ENCODE measurements at places on chromosomes 6 and 20.

GRCh38 chr20:40477805-40478204 lies 211.2 kb downstream of the MAFB start:
- DNase-seq = no peak

DNA sequence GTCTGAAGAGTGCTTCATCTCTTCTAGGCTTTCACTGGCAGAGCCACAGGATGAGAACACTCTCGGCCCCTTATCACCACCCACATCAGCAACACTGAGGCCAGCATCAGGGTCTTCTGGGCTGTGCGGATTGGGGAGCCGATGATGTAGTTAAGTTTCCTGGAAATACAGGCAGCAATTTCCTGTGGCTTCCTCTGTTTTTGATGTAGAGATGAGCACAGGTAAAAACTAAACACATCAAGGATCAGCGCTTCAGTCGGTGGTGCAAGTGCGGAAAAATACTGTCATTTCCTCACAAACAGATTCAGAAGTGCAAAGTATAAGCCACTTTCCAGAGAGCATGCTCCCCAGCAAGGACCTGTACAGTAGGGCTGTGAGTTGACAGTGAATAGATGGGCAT lies 62.6 kb downstream of the BACH2 start:
- no peak for DNase-seq

- no peak for DNase-seq
Observed at GRCh38 chr6:19988555-19988954, 151.4 kb downstream of the ID4 start.

DNA sequence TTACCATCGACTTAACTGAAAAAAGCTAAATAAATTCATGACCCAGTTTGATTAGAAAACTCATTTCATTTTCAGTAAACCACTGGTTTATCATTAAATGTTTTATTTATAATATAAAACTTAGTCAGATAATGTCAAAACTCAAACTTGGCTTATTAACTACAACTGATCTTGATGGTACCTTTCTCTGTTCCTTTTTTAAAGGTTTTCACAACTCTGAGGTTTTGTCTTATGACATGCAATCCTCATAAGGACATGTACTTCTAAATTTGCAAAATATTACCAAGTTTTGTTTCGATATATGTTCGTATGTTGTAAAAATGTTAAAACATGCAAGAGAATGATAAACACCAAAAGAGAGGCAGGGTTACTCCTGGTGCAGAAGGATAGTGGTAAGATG lies 82.5 kb upstream of the PDE10A start:
- DNase-seq = no peak

DNA sequence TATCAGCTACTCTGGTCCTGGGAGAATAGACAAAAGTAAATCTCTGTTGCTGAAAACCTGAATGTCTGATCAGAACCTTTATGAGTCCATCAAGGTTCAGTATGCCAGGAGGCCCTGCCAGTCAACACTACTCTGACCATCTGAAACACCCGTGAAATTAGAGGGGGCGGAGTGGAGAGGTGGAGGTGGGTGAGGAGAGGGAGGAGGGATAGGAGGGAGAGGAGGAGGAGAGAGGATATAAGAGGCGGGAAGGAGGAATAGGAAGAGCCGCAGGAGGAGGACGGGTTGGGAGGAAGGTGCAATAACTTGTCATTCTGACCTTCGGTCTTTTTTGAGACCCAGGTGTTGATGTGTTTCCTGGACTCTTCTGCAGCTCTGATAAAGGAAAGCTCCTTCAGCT lies 8.0 kb downstream of the SERPINB9 start:
- DNase-seq = no peak

DNA sequence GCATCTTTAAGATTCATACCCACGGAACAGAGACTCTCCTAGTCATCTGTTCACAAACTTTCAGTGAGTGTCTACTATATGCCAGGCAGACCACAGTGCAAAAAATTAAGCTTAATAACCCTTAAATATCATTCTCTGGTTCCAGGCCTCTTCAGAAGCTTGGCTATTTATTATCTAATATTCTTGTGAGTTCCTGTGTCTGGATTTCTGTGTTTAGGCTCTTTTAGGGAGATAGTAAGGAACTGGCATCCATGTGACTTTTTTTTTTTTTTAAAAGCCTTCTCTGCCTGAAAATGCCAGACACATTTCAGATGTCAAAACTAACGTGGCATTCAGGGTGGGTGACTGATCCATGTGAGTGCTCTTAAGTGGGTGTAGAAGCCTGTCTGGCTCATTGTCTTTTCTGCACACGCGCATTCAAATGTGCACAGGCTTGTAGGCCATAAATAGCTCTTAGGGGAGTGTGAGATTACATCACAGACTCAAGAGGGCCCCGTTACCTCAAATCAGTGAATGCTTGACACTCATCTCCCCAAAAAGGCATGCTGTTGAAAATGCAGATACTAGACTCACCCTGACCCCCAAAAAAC lies 141.9 kb downstream of the GMPR start:
- no peak for DNase-seq

DNA sequence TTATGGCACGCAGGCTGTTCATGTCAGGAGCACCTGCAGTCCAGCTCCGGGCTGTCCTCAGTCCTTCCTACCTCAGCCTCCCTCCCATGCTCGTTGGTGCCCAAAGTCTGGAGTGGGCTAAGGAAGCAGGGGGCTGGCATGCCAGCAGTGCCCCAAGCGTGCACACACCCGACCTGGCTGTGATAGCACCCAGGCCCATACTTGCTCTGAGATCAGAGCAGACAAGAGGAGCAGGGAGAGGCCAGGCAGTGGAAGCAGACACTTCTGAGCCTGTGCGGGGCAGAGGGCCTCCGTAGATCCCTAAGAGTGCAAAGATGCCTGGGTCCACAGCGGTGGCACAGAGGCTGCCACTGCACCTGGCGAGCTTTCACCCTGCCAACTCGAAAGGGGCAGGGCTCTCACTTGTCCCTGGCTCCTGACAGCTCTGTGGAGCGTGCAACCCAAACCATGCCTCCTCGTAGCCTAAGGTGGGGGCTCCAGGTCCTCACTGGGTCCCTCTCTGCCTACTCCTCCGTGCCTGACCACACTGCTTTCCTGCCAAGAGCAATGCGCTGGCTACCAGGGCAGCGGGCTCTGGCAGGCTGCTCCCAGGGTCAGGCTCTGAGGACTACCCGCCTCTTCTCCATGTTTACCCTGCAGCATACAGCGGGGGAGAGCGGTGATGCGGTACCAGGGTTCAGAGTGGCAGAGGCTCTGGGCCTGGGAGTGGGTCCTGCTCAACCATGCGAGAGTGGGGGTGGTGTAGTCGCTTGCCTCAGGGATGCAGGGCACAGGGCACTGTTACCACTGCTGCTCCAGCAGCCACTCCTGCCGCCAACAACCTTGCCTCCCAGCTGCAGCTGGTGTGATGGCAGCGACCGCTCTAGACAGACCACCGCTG lies 59.5 kb downstream of the MANEA start:
- DNase-seq = no peak

DNA sequence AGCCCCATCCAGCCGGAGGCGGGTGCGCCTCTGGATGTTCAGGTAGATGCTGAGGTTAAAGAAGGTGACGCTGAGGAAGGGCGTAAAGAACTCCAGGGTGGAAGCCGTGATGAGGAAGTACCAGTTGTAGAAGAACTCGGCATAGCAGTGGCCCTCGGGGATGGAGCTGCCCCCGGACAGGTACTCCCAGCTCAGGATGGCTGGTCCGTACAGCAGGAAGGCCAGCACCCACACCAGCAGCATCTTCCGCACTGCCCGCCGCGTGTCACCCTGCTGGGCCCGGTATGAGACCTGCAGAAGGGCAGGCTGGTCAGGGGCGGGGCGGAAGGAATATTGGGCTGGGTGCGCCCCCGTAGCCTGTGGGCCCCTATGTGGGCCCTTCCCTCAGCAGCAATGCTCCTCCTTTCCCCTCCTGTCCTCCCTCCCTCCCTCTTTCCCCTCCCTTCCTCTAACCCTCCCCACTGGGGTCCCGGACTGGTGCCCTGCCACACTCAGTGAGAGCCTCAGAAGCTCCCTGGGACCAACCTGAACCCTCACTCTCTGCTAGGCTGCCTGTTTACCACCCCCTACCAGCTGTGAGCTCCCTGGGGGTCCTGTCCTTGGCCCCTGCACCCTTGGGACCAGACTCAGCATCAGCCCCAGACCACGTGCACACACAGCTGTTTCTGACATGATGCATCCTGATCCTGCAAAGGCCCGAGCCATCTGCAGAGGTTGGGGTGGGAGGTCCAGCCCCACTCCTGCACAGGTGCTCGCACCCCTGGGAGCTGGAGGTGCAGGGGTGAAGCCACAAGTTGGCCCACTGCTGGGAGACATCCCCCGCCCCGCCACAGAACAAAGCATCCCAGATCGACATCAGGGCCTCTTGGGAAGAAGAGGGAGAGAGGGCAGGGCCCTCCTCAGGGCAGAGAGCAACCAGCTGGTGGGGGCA lies 3.2 kb downstream of the HRH3 start:
- DNase-seq = no peak

- DNase-seq = no peak
Observed at GRCh38 chr20:11380283-11380682, 537.4 kb upstream of the BTBD3 start.

- no peak for DNase-seq
Observed at GRCh38 chr6:158837684-158838625, 18.8 kb upstream of the EZR start.

DNA sequence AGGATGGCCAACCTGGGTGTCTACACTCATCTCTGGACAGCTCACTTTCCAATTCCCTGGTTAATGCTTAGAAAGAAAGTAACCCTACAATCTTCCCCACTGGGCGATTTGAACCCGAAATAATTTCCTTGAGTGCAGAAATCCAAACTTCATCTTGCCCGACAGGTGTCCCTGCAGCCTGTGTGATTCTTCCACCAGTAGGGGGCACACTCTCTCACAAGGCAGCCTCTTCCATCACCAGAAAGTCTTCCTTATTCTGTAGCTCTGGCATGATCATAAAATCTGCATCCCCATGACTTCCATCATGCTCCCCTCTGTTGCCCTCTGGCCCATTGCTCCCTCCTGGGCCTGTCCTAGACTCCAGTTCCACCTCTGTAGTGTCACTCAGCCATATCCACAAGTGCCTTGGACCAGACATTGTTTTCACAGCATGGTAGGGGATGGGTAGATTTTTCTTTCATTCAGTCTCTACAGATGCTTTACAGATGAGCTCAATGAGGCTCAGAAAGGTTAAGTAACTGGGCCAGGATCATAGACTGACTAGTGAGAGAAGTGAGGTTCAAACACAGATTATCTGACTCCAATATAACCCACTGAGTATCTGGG lies 170.4 kb upstream of the SPTLC3 start:
- no peak for DNase-seq

DNA sequence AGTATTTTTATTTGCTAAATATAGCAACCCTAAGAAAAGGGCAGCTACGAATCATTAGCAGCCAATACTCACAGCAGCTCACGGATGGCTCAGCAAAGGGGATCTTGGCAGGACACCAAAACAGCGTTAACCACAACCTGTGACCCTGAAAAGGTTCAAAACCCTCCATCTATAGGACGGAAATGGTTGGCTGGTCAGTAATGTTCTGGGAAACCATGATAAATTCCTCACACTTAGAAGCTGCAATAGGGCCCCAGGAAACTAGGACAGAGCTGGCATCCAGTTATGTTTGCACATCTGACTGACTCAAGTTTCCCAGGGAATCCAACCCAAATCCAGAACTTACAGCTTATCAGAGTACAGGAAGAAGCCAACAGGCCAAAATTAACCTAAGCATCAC lies 30.9 kb upstream of the PTPRT start:
- DNase-seq = no peak

DNA sequence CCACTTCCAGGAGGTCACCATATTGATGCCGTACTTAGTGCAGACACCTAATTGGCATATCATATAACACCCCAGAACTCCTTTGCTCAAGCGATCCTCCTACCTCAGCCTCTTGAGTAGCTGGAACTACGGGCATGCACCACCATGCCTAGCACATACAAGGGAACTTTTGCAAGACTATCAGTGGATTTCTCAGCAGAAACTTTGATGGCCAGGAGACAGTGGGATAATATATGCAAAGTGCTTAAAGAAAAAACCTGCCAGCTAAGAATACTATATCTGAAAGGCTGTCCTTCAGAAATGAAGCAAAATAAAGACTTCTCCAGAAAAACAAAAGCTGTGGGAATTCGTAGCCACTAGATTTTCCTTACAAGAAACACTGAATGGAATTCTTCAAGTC lies 387.1 kb downstream of the DHX35 start:
- no peak for DNase-seq

DNA sequence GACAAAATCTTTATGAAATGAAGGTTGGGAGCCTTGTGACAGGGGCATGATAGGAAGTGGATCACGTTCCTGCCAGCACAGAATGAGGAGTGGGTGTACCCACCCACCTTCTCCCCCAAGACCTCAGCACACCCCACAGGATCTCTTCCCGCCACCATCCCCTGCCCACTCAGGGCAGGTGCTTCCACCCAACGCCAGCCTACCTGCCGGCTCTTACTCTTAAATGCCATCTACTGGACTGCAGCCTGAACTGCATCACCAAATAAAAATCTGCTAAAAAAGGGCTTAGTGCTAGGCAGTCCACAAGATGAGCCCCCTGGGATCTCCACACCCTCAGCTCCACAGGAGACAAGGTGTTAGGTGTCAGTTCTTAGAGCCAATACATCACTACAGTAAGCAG lies 20.6 kb downstream of the DTNBP1 start:
- no peak for DNase-seq

DNA sequence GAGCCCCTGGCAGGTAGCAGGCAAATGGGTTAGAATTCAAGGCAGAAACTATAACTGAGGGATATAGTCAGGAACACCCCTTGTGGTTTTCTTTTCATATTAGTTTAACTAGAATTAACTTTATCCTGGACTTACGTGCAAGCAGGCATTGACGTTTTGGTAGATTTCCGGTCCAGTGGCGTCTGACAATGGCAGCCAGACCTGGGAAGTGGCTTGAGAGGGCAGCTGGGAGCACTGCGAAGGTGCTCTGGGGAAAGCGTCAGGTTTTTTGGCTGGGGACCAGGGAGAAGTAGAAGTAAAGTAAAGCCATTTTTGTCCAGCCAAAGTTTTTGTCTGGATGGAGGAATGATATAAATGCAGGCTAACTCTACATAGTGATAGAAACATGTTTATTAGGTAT lies 8.4 kb upstream of the ACSS1 start:
- DNase-seq = no peak

GRCh38 chr6:160088069-160088783 lies 33.4 kb upstream of the SLC22A1 start:
- DNase-seq = no peak

- no peak for DNase-seq
Observed at GRCh38 chr6:116369540-116369939, 1.2 kb upstream of the DSE start.

- no peak for DNase-seq
Observed at GRCh38 chr6:132972971-132973370, 158.6 kb downstream of the RPS12 start.

- DNase-seq = no peak
Observed at GRCh38 chr6:109039795-109040194, 54.9 kb downstream of the SESN1 start.
